ENCODE measurements at places on chromosomes 3 and 15.

- no peak for DNase-seq
These were observed 13.1 kb downstream of the PLA2G4F start for GRCh38 chr15:42143356-42143755.

GRCh38 chr3:127822682-127823425 is 539 bp upstream of the MGLL start:
- peak; percentile 22 for DNase-seq

DNA sequence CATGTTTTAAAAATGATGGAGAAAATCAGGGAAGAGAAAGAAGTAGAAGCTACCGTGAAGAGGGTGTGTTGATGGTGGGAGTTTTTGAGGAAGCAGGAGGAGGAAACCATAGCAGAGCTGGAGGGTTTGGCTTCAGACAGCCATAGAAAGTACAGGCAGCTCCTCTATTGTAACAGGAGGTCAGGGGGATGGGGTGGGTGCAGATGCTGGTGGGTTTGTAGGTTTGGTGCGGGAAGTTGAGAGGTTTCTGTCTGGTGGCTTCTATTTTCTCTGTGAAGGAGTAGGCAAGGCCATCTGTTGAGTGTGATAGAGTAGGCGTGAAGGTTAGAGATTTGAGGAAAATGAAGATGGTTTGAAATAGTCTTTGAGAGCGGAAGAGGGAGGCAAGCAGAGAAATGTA is 97.7 kb upstream of the TBC1D5 start:
- no peak for DNase-seq

DNA sequence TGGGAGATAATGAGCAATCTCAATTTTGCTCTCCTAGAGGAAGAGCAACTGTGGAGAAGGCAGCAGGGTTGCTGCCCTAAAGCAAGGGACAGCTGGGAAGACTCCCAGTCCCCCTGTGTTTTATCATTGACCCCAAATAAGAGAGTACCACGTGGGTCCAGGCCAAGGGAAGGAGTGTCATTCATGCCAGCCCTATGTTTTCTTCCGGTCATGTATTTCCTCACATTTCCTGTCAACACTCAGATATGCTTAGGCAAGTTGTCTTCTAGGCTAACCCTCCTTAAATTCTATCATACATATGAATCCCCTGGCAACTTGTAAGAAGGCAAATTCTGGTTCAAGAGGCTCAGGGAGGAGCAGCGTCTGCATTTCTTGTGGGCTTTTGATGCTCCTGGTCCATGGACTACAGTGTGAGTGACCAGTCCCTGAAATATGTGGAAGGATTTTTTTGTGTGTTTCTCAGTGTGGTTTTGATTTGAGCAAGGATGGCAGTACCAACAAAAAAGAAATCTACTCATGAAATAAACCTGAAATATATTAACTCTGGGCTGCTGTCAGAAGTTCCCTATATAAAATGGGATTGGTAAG is 31.9 kb upstream of the RPP14 start:
- no peak for DNase-seq

- DNase-seq = no peak
These were observed at the start of gene CHRNA3 for GRCh38 chr15:78620527-78621421. CHRNA3 (minus strand) TSS chr15:78620996; CDS start chr15:78620794, 202 bp downstream.

- DNase-seq = no peak
These were observed 68.9 kb upstream of the PPP2R3A start for GRCh38 chr3:135896613-135897012.

- no peak for DNase-seq
These were observed 145.4 kb downstream of the AKAP13 start for GRCh38 chr15:85525755-85526154.

DNA sequence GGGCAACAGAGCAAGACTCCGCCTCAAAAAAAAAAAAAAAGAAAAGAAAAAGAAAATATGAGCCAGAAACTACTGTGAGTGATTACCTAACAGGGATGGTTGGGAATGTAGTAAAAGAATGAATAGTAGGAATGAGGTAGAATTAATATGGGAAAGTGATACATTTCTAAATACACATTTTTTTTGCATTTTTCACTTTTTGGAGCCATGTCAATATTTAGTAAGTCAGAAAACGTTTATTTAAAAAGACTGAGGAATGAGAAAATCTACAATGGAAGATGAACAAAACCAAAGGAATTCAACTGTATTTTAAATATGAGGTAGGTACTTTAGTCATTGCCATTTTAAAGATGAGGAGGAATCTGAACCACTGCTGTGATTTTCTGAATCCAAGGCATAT is 817.2 kb upstream of the CADM2 start:
- no peak for DNase-seq

- DNase-seq = no peak
These were observed 129.4 kb downstream of the MEX3B start for GRCh38 chr15:81916451-81916850.

DNA sequence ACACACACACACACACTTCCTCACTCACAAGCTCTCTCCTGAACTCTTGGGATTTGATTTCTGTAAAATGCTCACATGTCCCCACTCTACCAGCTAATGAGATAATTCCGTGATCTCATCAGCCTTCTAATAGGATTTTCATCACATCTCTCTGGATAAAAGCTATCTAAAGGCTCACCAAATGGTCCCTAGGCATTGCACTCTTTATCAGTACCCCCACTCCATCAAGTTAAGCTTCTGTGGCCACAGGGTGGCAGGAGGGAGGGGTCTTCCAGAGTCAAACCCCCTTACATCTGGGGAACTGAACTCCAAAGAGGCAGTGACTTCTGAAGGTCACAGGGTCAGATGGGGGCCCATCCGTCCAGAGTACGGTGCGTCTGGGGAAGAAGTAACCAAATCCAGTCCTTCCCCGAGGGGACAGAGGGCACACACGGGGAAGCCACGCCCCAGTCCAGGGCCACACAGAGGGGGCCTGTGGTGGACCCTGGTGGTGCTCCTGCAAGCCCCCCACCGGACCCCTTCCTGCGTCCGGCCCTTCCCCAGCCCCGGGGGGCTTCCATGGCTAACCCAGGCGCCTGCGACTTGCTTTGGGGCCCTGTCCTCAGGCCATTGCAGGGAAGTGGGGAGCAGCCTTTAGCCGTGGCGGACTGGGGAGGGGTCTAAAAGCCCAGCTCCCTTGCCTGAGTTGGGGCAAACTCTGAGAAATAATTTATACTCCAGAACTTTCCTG is 25.5 kb downstream of the CPN2 start:
- no peak for DNase-seq

GRCh38 chr15:73127302-73127936 is 75.2 kb downstream of the NEO1 start:
- DNase-seq = peak; percentile 22

DNA sequence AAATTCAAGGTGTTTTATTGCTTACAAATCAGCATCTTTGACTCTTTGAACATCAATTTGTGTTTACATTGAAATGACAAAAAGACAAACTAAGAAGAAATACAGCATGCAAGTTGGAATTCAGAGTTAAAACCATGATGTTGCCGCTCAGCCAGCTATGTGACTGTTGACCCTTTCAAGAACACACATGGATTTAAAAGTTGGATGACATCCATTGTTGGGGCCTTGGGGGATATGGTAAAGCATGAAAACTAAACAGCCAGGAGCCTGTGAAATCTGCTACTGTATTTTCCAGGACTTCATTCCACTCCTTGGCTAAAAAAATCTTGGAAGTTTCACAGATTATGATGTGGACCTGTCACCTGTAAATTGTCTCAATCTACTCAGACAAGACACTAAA is 4.6 kb downstream of the P2RY1 start:
- DNase-seq = no peak

DNA sequence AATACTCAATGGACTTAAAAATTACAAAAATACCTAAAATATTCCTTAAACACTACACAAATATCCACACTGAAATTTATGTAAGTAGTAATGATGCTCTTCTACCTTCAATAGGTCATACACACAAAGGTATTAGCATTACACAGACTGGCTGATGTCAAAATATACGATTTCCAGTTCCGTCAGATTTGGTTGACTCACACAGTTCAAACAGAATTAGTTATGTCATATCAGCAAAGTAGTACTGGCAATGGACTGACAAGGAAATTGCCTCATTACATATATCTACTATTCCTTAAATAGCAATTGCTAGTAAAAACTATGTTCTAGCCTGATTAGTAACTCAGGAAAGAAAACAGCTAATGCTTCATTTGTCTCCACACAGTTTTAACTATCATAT is 70.8 kb downstream of the ADAM10 start:
- no peak for DNase-seq

GRCh38 chr15:78055919-78056713 is 21.4 kb downstream of the TBC1D2B start:
- DNase-seq = no peak

- peak; percentile 21 for DNase-seq
These were observed 25.0 kb upstream of the ACAP2 start for GRCh38 chr3:195467641-195468390.

DNA sequence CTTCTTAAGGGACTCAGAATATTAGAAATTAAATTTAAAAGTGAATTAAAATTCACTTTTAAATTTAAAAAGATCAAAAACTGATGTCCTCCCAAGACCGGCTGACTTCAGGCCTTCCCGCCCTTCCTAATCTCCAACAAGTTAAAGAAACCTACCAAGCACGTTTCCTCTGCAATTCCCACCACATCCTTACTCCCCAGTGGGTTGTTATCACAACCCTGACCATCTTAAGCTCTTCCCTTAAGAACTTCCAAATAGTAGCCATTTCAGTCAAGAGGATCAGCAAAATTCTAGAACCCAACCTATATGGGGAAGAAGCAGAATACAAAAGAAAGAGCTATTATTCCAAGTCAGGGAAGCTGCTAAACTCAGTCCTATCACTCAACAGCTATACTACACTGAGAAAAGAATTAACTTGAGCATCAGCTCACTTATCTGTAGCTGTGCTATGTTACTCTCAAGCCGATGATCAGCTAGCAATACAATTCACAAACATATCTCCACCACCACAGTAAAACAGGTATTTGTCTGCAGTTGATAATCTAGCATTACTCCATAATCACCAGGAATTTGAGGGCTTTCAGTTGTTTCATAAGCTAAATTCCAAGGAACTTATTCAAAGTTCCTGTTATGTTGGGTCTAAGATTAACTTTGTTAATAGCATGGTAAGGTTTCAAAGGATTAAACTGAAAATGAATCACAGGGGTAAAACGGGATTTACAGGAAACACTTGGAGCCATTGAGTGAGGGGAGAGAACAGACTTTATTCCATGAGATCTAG is 14.3 kb downstream of the ABCC5 start:
- DNase-seq = no peak

GRCh38 chr3:98022978-98023820 is 11.9 kb downstream of the GABRR3 start:
- peak; percentile 83 for DNase-seq

- DNase-seq = no peak
These were observed 13.5 kb upstream of the GRAMD1C start for GRCh38 chr3:113825090-113825489.

DNA sequence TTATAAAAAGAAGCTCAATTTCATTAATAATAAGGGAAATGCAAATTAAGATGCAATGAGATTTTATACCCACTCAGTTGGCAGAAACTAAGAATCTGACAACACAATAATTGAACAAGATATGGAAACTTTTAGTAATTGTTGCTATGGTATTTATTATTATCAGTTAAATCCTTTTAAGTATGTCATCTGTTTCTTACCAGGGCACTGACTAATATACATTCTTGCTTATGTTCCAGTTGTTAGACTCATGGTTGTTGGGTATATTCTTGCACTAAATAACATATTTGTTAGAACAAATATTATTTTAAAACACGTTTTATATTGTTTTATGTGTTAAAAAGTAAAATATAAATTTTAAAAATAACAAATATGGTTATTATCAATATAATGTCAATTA is 690.3 kb downstream of the MECOM start:
- DNase-seq = no peak

DNA sequence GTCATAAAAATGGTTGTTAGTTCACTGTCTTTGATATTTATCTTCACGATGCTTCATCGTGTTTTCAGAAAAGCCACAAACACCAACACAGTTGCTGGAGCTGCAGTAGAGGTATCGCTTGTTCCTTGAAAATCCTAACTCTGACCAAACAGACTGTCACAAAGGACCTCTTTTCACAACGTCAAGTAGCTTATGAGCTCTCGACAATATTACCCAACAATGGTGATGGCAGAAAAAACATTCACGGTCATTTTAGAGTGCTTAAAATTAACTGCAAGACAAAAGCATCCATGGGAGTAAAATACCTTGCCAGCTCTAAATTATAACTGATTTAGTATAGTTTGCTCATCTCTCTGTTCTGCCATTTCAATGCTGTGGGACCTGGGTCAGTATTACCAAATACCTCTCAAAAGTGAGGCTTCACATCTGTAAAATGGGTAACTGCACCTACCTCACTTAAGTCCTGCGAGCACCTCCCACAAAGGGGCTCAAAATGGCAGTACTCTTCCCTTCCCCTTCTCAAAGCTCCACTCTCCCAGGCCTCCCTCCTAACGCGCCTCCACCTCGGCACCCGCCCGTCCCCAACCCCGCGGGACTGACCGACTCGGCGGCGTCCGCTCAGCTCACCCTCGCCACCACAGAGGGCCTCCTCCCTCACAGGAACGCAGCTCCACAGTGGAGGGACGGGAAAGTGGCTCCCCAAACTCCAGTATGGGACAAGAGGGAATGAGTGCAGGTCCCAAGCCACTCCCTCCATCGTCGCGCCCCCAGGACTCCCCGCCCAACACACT is 546 bp downstream of the TRIM59 start:
- no peak for DNase-seq

DNA sequence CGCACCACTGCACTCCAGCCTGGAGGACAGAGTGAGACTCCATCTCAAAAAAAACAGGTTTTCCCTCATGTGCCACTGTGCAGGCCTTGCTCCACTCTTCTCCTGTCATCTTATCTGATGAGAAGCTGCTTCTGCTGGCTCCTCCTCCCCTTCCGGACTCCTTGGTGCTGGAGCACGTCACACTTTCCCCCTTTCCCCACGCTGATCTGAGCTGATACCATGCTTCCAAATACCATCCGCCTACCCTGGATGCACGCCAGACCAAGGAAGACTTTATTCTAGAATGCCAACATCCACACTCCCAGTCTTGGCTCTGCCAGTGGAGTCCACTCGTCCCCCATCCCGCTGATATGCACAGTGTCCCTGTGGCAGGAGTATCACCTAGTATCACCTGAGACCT is 31.3 kb downstream of the HOMER2 start:
- no peak for DNase-seq

DNA sequence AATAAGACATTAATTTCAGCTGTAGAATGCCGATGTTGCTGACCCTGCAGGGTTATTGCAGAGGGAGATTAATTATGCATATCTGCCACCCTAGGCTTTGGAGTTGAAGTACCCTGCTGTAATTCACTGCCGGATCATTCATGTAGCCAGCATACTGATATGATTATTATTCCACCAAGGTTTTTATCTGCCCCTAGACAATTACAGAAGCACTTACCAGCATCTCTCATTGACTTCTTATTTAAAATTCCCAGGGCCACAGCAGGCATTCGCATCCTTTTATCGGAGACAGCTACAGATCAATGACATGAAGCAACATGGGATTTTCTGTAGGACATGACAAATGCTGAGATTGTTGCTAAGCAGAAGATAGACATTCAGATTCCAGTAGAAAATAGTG is 31.3 kb downstream of the IL1RAP start:
- DNase-seq = no peak

Data from stimulated activated naive CD8-positive, alpha-beta T cell treated with anti-CD3 and anti-CD28 coated beads, Interleukin-15, amount 100 ng/mL, for 72 hours (primary cell).